ENCODE measurements at places on chromosomes 1 and 21.

DNA sequence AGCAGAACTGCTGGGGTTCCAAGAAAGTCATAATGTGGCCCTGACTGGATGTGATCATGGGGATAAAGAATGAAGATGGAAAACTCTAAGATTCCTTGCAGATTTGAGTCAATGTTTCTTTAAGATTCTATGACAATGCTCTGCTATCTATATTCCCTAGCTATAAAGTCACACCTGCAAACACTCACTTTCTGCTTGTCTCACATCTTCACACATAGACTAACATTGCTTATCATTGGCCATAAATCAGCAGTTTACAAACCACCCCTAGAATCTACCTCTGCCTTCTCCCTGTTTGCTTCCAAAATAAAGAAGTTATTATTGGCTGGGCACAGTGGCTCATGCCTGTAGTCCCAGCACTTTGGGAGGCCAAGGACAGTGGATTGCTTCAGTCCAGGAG, 33.1 kb upstream of the NPL start:
- no peak for DNase-seq

DNA sequence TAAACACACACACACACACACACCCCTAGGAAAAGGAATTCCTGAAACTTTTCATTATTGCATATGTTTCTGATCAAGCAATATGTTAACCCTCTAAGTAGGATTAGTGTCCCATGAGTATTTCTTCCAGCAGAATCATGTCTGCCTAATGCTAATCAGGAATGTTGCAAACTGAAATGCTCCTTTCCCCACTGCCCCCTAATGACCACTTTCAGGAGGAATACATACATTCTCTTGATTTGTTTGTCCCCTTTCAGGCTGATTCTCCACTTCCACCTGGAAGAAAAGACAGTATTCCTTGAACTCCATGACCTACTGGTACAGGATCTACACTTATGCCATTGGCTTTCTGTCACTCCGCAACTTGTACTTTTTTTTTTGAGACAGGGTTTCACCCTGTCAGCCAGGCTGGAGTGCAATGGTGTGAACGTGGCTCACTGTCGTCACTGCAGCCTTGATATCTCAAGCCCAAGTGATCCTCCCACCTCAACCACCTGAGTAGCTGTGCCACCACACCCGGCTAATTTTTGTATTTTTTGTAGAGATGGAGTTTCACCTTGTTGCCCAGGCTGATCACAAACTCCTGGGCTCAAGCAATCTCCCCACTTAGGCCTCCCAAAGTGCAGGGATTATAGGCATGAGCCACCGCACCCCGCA, 56.7 kb downstream of the LRIG2 start:
- no peak for DNase-seq

DNA sequence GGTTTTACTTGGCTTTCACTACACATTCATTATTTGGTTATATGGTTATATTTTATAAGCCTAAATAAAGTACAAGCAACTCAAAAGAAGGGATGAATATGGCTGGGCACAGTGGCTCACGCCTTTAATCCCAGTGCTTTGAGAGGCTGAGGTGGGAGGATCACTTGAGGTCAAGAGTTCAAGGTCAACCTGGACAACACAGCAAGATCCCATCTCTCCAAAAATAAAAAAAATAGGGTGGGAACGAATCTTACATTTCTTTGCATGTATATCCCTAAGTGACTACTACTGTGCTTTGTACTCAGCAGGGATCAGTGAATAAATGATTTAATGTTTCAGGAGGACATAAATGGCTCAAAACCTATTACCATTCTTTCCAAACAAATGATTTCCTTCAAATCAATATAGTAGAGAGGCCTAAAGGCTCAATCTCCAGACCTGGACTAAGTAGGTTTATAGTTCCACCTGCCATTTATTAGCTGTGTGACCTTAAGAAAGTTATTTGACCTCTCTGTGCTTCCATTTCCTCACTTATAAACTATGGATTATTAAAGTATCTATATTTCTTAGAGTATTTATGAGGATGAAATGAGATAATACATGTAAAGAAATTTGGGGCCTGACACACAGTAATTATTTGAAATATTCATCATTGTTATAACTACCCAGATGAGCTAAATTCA, 28.3 kb downstream of the TGFBR3 start:
- no peak for DNase-seq

DNA sequence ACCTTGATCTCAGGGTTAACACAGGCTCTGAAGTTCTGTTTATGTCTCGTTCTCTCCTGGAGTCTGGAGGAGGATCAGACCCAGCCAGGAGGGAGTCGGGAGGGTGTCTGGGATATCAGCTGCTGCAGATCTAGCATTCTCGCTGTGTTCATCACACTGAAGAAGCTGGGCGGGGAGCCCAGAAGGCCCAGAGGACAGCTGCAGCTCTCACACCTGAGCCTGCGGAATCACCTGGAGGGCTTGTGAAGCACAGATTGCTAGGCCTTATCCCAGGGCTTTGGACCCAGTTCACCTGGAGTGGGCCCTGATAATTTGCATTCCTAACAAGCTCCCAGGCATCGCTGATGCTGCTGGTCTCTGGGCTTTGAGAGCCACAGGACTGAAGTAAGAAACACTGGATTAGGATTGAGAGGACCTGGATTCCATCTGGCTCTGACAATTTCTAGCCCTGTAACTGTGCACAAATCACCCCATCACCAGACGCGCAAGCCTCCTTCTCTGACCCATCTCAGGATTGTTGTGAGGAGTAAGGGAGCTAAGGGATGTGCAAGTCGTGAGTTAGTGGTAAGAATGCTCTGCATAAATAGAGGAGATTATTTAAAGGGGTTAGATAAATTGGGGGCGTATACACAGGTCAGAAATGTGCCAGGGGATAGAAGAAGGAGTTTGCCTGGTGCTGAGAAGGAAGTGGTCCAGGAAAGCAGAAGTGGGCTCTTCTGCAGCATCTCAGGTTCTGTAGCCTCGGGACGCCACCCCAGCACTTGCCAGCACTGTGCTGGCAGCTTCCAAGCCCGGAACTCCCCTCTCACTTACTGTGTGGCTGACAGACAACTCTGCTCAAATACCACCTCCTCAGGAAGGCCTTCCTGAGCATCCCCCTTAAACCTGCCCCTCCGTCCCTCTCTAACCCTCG, 19.1 kb downstream of the ABCA4 start:
- no peak for DNase-seq

- no peak for DNase-seq
These were observed 29.9 kb downstream of the TTF2 start for GRCh38 chr1:117089996-117090395.

Data from T-helper 1 cell (primary cell).